ENCODE measurements at places on chromosomes 1 and 21.
A peak's percentile ranks its signal among the peaks of the same experiment; 100 is the strongest.

DNA sequence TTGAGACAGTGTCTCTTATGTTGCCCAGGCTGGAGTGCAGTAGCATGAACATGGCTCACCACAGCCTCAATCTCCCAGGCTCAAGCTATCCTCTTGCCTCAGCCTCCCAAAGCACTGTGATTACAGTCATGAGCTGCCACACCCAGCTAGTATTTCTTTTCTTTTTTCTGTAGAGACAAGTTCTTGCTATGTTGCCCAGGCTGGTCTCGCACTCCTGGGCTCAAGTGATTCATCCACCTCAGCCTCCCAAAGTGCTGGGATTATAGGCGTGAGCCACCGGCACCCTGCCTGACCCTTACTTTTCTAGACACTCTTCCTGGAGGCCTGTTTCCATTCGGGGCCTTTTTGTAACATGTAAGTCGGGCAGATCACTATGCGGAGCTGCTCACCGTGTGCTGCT is 30.1 kb upstream of the SRP9 start:
- DNase-seq: peak; percentile 59

DNA sequence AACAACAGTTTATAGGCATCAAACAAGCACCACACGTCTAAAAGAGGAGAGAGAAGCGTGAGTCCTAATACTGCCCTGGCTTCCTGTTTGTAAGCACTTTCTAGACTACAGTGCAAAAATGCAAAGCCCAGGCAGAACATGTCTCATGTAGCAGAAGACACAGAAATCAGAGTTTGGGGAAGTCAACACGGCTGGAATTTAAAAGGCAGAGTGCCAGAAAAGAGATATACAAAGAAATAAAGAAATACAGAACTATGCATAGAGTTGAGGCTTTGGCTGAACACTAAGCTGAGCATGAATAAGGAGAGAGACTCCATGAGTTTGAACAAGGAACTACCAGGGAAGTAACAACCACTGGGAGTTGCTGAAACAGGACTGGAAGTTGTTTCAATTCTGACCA is 566.6 kb upstream of the NR5A2 start:
- DNase-seq: no peak

DNA sequence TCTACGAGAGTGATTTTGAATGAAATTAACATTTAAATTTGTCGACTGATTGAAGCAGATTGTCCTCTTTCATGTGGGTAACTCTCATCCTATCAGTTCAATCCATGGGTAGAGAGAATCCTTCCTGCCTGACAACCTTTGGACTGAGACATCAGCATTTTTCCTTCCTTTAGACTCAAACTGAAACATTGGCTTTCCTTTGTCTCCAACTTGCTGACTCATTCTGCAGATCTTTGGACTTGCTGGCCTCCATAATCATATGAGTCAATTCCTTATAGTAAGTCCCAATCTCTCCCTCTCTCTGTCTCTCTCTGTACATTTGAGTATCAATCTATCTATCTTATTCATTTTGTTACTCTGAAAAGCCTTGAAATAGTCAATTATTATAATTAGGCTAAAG is 416.7 kb downstream of the LRRIQ3 start:
- DNase-seq: peak; percentile 5

GRCh38 chr1:227940791-227941241 is 6.9 kb downstream of the WNT9A start:
- DNase-seq: no peak

GRCh38 chr1:40210511-40211204 is 37.1 kb upstream of the TMCO2 start:
- DNase-seq: no peak

- no peak for DNase-seq
These were observed 6.6 kb downstream of the SETD4 start for GRCh38 chr21:36053715-36054062.

DNA sequence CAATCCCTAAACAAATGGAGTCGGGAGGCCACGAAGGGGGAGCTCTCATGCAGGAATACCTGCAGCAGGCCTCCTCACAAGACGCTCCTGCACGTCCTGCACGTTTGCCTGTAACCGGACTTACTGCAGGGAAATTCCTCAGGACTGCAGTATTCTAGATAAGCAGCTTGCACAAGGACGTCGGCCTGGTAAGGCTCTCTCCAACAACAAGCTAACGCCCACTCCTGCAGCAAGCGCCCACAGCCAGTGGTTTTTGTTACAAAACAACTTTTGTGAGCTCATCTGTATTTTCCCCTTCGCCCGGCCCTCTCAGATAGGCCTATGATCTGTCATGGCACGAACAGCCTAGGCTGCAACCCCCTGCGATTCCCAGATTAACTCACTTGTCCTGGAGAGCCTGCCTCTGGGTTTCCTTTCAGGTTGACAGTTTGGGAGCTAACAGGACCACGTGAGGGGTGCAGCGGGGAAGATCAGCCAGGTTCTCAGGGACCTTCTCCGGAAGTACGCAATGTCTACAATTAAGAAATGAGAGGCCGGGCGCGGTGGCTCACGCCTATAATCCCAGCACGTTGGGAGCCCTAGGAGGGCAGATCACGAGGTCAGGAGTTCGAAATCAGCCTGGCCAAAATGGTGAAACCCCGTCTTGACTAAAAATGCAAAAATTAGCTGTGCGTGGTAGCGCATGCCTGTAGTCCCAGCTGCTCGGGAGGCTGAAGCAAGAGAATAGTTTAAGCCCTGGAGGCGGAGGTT is 921 bp upstream of the MIB2 start:
- no peak for DNase-seq

GRCh38 chr1:114152508-114153260 is 985 bp downstream of the SYT6 start:
- DNase-seq: no peak

GRCh38 chr1:241992734-241993133 is 6.2 kb downstream of the MAP1LC3C start:
- peak; percentile 76 for DNase-seq

GRCh38 chr1:89603651-89604413 is 29.1 kb upstream of the LRRC8C start:
- no peak for DNase-seq

- peak; percentile 38 for DNase-seq
These were observed 578.5 kb upstream of the ZP4 start for GRCh38 chr1:238469146-238469631.

DNA sequence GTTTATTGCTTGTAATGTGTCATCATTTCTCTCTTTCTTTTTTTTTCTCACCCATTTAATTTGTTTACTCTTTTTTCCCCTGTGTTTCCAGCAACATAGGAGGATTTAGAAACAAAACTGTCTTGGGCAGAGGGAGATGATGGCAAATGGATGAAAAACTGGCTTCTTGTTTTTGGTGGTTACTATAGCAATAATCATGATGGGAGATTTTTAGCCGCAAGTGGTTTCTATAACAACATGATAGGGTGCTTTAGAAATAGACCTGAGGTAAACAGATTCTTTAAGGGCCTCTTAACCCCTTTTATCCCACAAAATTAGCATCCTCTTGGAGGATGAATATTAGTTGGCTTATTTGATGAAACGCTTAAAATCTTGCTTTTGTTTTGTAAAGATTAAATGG is 51.6 kb downstream of the CRB1 start:
- no peak for DNase-seq

- DNase-seq: no peak
These were observed 191.7 kb upstream of the ARHGEF16 start for GRCh38 chr1:3262681-3263286.

- DNase-seq: peak; percentile 58
These were observed 17.1 kb downstream of the ADORA1 start for GRCh38 chr1:203144661-203145060.

GRCh38 chr1:94143173-94143808 is 22.3 kb upstream of the ABCA4 start:
- DNase-seq: no peak

Data from A172 (cell line).